ENCODE measurements at places on chromosomes 4 and X. TPM values are rescaled to one million over a fixed set of nuclear protein-coding genes. Genes with fewer than 3 reads are reported as not detected.
A peak's percentile ranks its signal among the peaks of the same experiment; 100 is the strongest.

- no peak for DNase-seq
Observed at GRCh38 chr4:145196747-145197146, 16.4 kb upstream of the OTUD4 start.

DNA sequence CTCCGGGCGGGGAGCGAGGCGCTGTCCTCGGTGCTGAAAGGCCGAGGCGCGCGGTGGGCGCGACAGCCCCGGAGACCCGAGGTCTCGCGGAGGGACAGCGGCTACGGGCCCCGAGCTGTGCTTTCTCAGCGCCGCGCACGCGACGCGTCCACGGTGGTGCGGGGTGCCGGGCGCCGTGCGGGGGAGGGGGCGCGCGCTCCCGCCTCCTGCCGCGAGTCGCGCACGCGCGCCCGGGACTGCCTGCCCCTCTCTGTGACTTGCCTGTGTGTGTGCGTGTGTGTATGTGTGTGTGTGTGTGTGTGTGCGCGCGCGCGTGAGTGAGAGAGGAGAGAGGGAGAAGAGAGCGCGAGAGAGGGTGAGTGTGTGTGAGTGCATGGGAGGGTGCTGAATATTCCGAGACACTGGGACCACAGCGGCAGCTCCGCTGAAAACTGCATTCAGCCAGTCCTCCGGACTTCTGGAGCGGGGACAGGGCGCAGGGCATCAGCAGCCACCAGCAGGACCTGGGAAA lies at the start of gene GRIA2:
Gene GRIA2 (plus strand): TSS at position 358 of the 511 bp plus-strand sequence. CDS start 315 bp downstream, outside the sequence.
- peak; percentile 53 for DNase-seq

- no peak for DNase-seq
Observed at GRCh38 chr4:186698028-186698427, 25.6 kb downstream of the FAT1 start.

SORCS2 gene
- total RNA-seq, result 5.8 TPM

DNA sequence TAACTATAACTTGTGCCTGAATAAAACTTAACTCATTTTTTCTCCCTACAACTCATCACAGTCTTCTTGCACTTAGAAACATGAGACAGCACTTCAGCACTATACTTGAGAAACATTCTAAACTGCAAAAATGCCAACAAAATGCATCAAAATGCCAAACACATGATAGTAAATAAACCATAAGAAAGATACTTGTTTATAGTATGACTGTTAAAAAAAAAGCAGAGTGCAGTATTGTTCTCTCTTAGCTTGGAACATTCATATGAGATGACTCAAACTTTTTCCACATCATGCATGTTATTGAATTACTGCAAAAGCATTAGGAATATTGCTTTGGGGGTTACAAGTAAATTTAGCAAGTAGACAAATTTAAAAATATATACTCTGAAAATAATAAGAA lies 135.7 kb upstream of the ANXA10 start:
- no peak for DNase-seq

ASB12 gene
- not detected for total RNA-seq

GRCh38 chr4:129455482-129455881 lies 359.5 kb downstream of the C4orf33 start:
- DNase-seq, result no peak

DNA sequence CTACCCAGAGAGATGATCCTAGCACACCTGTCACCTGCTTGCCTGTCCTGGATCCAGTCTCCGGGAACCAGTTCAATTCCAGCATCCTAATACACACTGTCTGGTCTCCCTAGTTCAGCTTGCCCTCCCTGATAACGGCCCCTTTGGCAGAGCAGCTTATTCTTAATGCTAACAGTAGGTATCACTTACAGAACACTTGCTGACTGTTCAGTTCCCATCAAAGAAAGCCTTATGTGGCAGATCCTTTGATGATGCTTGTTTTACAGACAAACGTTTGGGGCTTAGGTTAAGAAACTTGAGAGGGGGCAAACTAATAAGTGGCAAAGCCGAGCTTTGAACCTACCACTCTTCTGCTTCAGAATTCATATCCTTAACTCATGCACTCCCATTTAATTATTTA lies 890 bp downstream of the RASSF6 start:
- DNase-seq, result no peak

Data from lower lobe of right lung (tissue), 2 donors.